Activated CD4-positive, CD25-positive, alpha-beta regulatory T cell treated with anti-CD3 and anti-CD28 coated beads, Interleukin-2, amount 50 U/mL, for 16 hours (primary cell): ENCODE measurements at places on chromosomes 5 and 9.
A peak's percentile ranks its signal among the peaks of the same experiment; 100 is the strongest.

GRCh38 chr9:2761424-2761823 lies 44.1 kb downstream of the KCNV2 start:
- DNase-seq = no peak

DNA sequence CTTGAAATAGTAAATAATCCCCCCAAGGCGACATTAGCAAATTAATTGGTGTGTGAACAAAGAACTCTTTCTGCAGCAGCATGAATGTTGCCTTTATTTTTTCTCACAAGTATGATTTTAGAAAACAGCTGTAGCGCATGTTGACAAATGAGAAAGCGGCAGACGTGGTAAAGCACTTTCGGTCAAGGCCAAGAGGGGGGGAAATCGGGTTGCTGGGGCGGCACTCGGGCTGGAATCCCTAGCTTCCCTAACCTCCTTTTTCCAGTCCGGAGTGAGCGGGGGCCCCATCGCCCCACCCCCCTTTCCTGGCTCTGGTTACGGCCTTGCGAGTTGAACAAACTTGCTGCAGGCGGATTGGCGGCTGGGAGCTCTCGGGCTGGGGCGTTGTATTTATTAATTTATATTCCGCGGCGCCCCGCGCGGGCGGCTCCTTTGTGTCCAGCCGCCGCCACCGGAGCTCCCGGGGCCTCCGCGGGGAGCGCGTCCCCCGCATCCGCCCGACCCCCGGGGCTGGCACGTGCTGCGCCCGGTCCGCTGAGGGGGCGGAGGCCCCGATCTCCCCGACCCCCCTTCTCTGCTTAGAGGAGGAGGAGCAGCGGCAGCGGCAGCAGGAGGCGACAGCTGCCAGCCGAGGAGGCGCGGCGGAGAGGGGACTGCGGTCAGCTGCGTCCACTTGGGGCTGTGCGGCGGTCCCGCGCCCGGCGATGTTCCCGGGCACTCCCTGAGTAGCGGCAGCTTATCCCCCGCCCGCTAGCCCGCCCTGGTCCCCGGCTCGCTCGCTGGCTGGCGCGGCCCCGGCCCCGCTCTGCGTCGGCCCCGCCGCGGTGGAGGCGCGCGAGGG lies at the start of gene RHOBTB3:
Gene RHOBTB3 (plus strand): TSS at position 607 of the 841 bp plus-strand sequence. CDS start 347 bp downstream, outside the sequence.
- DNase-seq = no peak

DNA sequence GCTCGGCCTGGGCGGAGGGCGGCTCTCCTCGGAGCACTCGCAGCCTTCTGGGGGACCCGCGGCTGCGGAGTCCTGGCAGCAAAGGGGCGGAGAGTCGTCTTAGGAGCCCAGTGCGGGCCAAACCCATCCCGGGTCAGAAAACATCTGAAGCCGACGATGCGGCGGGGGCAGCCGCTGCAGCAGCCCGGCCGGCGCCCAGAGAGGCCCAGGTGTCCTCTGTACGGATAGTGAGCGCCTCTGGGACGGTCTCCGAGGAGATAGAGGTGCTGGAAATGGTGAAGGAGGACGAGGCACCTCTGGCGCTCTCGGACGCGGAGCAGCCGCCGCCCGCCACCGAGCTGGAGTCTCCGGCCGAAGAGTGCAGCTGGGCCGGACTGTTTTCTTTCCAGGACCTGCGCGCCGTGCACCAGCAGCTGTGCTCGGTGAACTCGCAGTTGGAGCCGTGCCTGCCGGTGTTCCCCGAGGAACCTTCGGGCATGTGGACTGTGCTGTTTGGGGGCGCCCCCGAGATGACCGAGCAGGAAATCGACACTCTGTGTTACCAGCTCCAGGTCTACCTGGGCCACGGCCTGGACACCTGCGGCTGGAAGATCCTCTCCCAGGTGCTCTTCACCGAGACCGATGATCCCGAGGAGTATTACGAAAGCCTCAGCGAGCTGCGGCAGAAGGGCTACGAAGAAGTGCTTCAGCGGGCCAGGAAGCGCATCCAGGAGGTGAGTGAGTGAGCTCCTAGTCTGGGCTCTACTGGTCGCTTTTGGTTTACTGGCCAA lies 1.2 kb downstream of the JMY start:
- DNase-seq = peak; percentile 5

DNA sequence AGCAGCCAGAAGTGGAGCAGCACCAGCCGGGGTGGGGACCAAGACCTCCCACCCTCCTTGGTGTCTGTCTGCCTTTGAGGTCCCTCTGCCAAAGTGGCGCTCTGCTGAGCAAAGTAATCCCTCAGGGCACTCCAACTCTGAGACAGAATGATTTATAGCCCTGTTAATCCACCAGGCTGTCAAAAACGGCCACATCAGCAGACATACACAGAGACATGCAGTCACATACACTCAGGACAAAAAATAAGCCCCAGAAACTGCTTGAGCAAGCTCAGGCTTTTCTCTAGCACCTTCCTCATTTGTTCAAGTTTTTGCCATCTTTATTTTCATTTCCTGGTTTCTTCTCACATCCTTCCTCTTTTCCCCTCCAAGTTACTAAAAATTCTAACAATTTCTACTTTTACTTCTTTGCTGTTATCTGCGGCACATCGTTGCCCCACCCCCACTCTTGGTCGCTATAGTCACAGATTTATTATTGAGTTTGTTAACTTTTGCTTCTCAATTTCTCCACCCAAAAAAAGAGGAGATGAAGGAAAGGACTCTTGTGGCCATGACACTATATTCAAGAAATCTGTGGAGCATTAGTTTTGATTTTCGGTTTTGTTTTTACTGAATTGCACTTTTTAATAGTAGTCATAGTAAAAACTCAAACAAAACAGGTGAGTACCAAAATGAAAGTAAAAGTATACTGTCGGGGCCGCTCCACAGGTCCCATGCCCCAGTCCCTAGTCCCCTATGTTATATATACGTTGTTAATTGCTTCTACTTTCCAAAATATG lies 17.4 kb upstream of the ADRB2 start:
- no peak for DNase-seq

DNA sequence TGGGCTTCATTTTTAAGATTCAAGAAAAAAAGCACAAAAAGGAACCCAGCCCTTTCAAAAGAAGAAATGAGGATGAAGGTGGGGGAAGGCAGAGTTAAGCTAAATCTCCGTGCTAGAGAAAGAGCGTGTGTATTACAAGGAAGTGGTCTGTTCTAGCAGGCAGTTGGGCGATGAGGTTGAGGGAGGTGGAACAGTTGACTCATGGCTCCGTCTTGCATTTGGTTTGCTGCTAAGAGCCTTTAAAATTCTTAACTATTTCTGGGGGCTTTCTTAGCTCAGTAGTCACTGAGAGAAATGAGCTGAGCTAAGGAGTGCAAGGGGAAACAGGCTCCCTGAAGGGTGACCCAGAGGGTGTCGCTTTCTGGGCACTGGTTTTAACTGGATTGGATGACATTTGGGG lies 117.4 kb downstream of the GCNT1 start:
- DNase-seq = no peak

DNA sequence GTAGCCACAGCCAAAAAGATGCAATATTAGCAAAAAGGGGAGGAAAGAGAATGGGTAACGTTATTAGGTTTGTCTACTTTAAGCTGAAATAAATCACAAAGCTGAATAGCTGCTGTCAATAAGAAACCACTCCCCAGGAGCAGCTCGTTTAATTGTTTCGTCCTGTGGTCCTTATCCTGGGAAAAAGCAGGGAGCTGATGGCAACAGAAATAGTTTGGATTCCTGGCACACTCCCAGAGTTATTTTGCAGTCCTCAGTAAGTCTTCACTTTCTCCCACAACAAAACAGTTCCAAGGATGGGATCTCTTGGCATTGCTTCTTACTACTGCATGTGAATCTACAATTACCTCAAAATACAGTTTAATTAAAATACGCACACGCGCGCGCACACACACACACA lies 28.8 kb downstream of the FRMD3 start:
- no peak for DNase-seq

- no peak for DNase-seq
Observed at GRCh38 chr5:3122985-3123762, 371.7 kb upstream of the IRX2 start.

DNA sequence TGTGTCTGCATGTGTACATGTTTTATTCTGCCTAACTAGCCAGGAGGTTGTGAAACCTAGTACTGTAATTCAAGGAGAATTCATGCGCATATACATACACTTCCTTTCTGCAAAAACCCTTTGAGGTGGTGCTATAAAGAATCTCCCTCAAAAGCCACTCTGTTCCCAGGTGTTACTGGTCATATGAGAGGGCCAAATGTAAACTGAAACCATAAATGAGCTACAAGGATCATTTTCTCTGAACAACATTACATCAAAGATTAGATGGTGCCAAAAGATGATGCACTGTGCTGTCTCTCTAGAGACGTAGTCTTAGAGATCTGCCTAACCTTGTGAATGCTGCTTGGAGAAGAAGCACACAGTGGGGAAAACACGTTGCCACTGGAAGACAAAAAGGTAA lies 15.7 kb downstream of the NREP start:
- no peak for DNase-seq

DNA sequence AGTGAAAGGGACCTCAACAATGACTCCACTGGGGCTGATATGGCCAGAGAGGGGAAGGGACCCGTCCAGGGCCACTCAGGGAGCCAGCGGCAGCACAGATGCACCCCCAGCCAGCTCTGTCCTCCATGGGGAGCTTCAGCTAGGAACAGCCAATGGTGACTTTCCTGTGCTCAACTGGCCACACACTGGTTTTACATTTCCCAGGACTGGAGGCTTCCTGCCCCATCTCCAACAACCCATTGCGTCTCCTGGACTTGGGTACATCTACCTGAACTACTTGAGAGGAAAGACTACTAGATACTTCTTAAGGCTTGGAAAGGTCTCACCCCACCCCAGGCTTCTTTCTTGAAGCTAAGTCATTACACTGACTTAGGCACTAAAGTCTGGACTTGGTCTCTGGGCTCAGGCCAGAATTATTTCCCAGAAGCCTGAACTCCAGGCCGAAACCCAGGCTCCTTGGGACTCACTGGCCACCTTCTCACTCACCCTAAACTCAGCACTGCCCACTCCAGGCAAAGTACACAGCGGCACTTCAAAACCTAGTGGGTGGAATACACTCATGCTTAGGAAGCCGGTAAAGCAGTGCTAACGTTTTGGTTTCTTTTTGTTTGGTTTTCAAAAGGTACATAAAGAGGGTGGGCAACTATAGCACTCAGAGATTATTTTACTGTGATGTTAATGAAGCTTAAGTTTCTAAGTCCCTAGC lies 1.5 kb downstream of the IGFBPL1 start:
- DNase-seq = no peak

DNA sequence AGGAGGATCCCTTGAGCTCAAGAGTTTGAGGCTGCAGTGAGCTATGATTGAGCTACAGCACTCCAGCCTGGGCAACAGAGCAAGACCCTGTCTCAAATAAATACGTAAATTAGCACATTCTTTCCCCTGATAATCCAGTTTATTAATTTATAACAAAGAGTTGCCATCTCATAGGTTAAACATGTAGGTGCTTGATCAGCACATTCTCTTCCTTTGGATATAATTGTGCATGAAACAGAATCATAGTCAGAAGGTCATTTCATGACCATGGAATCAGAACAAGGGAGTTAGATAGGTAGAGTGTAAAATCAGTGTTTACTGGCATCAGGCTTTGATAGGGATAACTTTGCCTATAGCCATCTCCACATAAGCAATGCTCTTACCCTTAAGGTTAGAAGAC lies 43.0 kb upstream of the KIAA1958 start:
- DNase-seq = no peak

DNA sequence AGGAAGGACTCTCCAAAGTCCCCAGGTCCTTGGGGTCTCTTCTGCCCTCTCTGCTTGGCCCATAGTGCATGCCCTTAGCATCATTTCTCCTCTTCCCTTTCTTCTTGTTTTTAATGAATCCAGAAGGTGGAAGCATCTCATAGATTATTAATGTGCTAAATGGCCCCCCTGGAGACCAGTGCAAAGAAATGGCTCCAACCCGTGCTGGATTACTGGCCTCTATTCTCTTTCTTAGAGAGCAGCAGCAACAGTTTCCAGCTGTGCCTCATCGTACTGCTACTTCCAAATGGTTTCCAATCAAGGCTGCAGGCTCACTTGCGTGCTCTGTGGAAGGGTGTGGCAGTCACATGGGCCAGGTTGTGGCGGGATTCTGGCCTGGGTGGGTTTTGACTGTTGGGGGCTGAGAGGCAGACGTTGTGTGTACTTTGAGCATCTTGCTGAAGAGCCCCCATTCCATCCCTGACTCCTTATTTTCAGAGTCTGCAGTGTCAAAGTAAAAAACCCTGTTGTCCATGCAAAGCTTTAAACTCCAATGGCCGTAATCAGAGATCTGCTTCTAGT lies 139.7 kb downstream of the GABBR2 start:
- no peak for DNase-seq
